ENCODE measurements at places on chromosomes 5 and 9. TPM values are rescaled to one million over a fixed set of nuclear protein-coding genes. Genes with fewer than 3 reads are reported as not detected.

DNA sequence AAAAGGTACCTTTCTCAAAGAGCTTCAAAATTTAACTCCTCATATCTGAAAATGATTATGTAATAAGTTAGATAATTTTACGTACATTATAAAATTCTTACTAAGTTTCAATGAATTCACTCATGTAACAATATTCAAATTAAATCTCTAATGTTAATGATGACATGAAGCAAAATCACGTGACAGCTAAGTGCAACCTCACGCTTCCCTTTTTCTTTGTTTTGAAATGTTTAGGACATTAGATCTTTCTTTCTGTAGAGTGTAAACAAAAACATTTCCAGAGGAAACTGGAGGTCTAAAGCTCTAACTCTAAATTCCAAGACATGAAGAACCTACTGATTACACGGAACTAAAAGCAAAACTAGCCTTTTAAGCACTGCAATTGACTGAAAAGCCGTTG is 227.3 kb upstream of the TBCA start:
- DNase-seq: no peak

- no peak for DNase-seq
Measured at GRCh38 chr5:138985683-138986082, 110.5 kb upstream of the LRRTM2 start.

GRCh38 chr9:72467766-72468738 is 53.4 kb upstream of the TMC1 start:
- no peak for DNase-seq

DNA sequence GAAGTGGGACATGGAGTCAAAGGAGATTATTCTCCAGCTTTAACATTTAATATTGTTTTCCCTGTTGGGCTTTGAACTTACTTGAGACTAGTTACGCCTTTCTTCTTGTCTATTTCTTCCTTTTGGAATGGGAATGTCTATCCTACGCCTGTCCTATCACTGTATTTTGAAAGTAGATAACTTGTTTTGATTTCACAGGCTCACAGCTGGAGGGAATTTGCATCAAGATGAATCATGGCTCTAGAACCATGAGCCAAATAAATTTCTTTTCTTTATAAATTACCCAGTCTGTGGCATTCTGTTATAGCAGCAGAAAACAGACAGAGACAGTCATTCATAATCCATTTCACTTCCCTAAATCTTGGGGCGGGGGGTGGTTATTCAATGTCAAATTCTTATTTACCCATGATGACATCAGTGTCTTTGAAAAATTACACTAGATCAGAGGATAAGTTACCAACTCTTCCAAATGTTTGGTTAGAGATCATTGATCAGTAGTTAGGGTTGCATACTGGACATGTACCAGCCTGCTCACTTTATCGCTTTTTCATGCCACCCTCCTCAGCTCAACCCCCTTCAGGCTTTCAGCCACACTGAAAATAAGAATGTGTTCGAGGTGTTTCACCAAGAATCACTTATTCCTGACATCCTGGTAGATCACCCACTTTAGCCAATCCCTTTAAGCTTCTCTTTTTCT is 419.6 kb upstream of the PIK3R1 start:
- no peak for DNase-seq

DNA sequence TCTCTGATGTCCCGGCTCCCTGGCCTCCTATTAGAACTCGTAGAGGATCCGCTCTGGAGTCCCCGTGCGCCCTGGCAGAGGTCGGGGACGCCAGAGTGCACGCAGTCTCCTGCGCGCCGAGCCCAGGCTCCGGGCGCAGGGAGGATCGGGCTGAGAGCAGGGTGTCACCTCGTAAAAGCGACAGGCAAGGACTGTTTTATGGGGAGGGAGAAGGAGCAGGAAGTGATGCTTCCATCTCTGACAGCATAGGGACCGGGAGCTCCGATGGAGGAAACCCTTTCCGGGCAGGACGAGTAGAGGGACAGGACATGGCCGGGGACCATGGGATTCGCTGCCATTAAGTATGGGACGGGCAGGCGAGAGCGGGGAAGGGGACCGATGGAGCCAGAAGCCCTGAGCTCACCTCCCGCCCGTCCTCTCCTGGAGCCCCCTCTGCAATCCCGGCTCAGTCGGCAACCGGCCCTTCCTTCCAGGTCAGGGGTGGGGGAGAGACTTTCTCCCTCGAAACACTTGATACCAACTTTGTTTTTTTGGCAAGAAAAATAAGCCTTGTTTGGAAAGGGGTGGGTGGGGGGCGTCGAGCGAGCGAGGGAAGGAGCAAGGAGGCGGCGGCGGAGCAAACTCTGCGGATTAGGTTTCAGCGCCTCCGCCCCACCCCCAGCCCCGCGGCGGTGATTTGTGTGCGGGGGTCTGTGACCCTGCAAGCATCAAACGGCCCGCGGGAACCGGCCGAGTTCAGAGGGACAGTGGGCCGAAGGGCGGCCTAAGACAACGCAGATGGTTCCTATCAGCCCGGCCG is 12.6 kb downstream of the LMX1B start:
- no peak for DNase-seq

GRCh38 chr9:120390637-120391190 is 189.3 kb downstream of the CDK5RAP2 start:
- no peak for DNase-seq

- DNase-seq: no peak
Measured at GRCh38 chr5:123527190-123527589, 15.2 kb downstream of the CSNK1G3 start.

DNA sequence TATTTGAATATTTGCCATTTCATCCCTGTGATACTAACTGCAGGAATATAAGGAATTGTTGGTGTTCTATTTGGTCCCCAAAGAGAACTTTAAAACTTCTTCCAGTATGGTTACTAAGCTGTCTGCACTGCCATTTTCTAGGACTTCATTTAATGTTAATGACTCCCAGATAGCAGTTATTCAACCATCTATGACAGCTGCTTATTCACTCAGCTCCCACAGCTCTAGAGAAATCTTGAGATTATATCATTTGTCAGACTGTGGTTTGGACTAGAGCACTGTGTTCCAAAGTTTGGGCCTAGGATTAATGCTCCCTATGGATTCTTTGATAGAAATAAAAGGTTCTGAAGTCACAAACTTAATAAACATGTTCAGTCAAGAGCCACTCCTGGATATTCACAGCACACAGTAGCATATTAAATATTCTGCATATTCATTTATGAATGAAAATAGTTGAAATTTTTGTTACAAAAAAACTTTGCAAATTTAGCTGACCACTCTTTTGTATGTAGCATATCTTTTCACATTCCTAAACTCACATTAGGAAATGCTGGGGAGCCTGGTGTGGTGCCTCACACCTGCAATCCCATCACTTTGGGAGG is 173.7 kb downstream of the NFIB start:
- DNase-seq: no peak

GRCh38 chr5:169121630-169122420 is 179.1 kb downstream of the SLIT3 start:
- no peak for DNase-seq

GRCh38 chr5:191949-192690 is 825 bp downstream of the LRRC14B start:
- no peak for DNase-seq

The PCDHA11 gene
- 0.21 TPM for total RNA-seq

The MRPL50 gene
- total RNA-seq: 16.3 TPM

The ACER2 gene
- total RNA-seq: 7.3 TPM

The PRR16 gene
- total RNA-seq: 25.5 TPM

The CNTFR gene
- total RNA-seq: 13.7 TPM

The AMBP gene
- not detected for total RNA-seq

The PCYOX1L gene
- total RNA-seq: 7.8 TPM
